ENCODE measurements at places on chromosomes 7 and 10. TPM values are rescaled to one million over a fixed set of nuclear protein-coding genes. Genes with fewer than 3 reads are reported as not detected.

Gene KLLN
- polyA plus RNA-seq = 0.20 TPM

Gene GNAT3
- polyA plus RNA-seq = 0.06 TPM

Gene GPR37
- 0.62 TPM for polyA plus RNA-seq

Gene RSPH10B
- 0.03 TPM for polyA plus RNA-seq

Gene NAT16
- not detected for polyA plus RNA-seq
